ENCODE measurements at places on chromosomes 13 and 19. TPM values are rescaled to one million over a fixed set of nuclear protein-coding genes. Genes with fewer than 3 reads are reported as not detected.
A peak's percentile ranks its signal among the peaks of the same experiment; 100 is the strongest.

- DNase-seq: no peak
Measured at GRCh38 chr19:48302600-48302959, 22.8 kb upstream of the EMP3 start.

SHD gene
- total RNA-seq: not detected

KCNK6 gene
- 10.2 TPM for total RNA-seq

DNA sequence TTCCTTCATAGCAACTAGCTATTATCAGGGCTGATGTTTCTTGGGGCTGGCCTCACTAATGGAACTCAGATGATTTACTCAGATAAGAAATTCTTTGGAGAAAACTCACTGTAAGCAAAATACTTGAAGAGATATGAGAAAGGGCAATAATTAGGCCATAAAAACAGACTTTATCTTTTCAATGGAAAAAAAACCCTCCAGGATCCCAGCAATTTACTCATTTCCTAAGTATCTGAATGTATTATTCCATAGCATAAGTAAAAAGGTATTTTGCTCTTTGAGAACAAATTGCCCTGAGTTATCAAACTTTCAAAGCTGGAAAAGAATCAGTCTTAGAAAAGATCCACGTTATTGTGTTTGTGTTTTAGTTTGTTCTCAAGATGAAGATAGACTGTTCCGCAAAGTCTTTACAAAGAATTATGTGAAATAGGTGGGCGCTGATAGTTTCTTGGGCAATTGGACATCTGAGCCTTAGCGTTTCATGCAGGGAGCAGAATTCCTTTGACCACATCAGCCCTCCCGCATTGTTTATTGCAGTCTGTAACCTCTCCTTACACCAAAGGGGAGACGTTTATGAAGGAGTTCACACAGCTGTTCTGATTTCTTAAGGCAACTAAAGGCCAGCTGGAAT lies 29.1 kb upstream of the CSNK1A1L start:
- no peak for DNase-seq

- DNase-seq: no peak
Measured at GRCh38 chr13:36369268-36370107, 23.3 kb upstream of the SPART start.

DNA sequence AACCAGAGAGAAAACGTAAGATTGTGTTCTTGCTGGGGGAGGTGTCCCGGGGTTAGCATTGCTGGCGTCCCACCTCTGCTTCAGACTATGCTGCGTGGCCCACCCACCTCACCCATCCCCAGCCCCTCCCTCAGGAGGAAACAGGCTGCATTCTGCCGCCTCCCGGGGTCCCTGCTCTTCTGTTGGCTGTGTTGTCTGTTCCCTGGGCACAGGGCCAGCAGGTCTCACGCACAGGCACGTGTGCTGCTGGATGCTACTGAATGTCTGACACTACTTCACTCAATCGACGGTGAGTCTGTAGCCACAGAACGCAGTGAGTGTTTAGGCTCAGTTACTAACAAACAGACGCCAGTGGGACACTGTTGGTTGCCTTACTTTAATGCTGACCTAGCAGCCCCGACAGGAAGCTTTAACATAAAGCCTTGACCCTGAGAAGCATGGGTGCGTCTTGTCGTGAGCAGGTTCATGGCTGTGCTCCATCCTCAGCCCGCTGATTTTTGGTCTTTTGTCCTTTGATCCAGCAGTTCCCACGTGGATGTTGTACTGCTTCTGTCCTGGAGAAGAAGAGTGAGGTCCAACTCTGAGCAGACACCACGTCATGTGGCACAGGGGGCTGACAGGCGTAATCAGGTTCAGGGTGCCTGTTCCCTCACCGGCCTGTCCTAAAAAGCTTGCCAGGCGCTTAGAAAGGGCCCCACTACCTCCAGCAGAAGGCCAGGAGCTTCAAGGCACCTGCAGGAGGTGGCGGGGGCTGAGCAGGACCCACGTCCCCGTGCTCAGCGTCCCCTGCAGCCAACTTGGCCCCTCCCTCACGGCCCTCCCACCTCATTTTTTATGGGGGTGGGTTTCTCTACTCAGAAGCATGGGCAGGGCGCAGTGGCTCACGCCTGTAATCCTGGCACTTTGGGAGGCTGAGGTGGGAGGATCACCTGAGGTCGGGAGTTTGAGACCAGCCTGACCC lies 26.0 kb downstream of the NAXD start:
- no peak for DNase-seq

GRCh38 chr13:97810152-97810551 lies 143.3 kb upstream of the IPO5 start:
- no peak for DNase-seq

GRCh38 chr19:43759515-43759914 lies 4.8 kb upstream of the SMG9 start:
- DNase-seq: no peak

ELSPBP1 gene
- total RNA-seq: not detected

GRCh38 chr13:37023871-37024270 lies 23.3 kb downstream of the EXOSC8 start:
- DNase-seq: no peak

- DNase-seq: no peak
Measured at GRCh38 chr19:40421993-40422747, 3.6 kb downstream of the SERTAD1 start.

UQCR11 gene
- 103 TPM for total RNA-seq

GRCh38 chr19:33400856-33401682 lies 27.6 kb downstream of the CEBPG start:
- no peak for DNase-seq

DNA sequence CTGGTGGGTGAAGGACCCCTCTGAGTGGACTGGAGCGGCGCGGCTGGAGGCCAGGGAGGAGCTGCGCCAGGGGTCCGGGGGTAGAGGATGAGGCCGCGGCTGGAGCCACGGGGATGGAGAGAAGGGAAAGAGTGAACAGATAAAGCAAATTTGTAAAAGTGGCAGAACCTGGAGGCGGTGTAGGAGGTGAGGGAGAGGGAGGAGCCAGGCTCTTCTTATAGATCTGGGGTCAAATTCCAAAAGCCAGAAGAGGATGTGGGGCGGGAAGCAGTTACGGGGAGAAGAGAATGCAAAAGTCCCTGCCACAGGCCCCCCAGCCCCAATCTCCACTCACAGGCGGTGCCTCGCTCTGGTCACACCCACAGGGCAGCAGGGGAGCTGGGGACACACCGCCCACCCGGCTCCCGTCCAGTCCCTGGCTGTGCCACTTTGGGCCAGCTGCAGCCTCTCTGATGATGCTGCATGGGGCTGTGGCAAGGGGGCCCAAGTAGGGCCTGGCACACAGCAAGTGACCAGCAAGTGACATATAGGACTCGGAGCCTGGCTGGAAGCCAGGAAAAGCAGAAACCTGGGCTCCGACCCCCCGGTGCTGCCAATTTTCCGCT lies 11.1 kb downstream of the LRRC4B start:
- no peak for DNase-seq

- no peak for DNase-seq
Measured at GRCh38 chr13:44752164-44752563, 176.0 kb upstream of the TSC22D1 start.

GRCh38 chr19:32336259-32337083 lies 8.9 kb upstream of the ZNF507 start:
- DNase-seq: no peak

- no peak for DNase-seq
Measured at GRCh38 chr13:74218291-74218690, 84.1 kb upstream of the KLF12 start.

- no peak for DNase-seq
Measured at GRCh38 chr19:13906521-13906904, 512 bp downstream of the CC2D1A start.

DNA sequence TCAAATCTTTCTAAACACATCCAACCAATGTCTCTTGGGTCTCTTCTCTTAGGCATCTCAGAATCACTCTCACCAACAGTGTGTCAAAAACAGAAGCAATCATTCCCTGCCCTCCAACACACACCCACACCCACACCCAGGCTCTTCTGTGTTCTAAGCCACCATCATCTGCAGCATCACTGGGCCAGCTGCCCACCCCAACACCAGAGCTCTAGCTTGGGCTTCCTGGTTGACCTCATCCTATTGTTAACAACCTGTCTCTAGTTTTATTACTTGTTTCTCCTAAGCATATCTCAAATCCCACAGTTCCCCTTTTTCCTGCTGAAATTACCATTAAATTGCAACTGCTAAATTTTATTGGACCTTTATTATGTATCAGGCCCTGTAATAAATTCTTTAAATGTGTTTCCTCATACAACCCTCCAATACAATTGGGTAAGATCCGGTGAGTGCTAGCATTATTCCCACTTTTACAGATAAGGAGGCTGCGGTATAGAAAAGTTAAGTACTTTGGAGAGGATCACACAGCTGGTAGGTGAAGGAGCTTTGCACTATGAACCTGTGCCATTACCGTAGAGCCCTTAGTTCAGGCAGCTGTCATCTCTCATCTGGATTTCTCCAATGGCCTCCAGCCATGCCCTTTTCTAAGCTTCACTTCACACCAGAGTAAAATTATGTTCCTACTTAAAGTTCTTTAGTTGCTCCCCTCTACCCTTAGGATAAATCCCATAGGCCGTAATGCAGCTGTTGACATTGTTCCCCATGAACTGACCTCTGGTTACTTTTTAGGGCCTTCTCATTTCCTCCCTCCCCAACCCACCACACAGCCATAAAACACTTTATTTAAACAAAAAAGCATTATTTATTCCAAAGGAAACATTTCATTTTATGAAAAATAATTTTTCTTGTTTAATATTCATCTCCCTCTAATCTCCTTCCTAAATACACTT lies 227.7 kb downstream of the B3GLCT start:
- no peak for DNase-seq

DNA sequence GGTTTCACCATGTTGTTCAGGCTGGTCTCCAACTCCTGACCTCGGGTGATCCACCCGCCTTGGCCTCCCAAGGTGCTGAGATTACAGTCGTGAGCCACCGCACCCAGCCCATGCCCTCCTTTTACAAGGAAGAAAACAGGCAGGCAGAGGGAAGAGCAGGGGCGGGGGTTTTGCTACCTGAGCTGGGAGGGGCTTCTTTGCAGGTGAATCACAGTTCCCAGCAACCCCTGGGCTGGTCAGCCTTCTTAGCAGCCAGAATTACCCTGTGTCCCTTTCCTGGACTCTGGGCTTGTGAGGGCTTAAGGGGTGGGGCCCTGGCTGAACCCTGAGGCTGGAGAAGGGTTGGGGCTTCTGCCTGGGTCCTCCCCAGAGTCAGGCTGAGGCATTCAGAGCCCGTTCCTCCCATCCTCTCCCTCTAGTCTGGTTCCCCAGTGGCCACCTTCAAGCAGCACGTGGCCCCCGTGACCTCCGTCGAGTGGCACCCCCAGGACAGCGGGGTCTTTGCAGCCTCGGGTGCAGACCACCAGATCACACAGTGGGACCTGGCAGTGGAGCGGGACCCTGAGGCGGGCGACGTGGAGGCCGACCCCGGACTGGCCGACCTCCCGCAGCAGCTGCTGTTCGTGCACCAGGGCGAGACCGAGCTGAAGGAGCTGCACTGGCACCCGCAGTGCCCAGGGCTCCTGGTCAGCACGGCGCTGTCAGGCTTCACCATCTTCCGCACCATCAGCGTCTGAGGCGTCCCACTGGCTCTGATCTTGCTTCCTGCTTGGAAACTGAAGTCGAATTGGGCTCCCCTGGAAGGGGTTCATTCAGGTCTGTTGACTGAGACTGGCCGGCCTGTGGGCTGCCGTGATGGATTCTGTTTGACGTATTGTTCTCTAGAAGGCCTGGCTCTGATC lies 2.8 kb upstream of the KCNJ14 start:
- DNase-seq: no peak

COX7A1 gene
- not detected for total RNA-seq

ACTMAP gene
- total RNA-seq: 32.8 TPM

- no peak for DNase-seq
Measured at GRCh38 chr13:39874331-39875053, 219.0 kb downstream of the COG6 start.

GRCh38 chr19:17726136-17726741 lies 7.0 kb downstream of the MAP1S start:
- no peak for DNase-seq

DACH1 gene
- total RNA-seq: 0.14 TPM

- no peak for DNase-seq
Measured at GRCh38 chr13:50026788-50027473, 11.7 kb downstream of the KCNRG start.

GRCh38 chr19:23328211-23328610 lies 67.1 kb downstream of the ZNF91 start:
- DNase-seq: no peak

- no peak for DNase-seq
Measured at GRCh38 chr19:56071151-56071550, 49.9 kb downstream of the ZNF787 start.

FPR1 gene
- not detected for total RNA-seq

- DNase-seq: no peak
Measured at GRCh38 chr19:30167976-30168635, 204.1 kb upstream of the ZNF536 start.

MISP gene
- total RNA-seq: not detected

- DNase-seq: no peak
Measured at GRCh38 chr13:49300276-49300675, 52.6 kb downstream of the CDADC1 start.

DNA sequence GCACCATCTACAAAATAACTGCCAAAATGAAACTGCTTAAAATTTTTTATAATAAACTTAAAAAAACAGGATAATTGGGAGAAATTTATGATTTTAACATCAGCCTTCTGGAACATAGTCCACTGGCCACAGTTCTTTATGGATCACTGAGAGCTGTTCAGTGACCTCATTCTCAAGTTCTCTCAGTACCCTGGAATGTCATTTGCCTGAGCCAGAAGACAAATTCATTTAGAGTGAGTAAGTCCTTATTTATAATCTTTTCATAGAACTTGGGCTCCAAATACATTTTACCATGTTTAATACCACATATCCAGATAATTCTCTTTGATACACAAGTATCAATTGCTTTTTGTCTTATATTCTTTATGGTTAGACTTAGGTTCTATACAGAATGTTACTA lies 87.6 kb downstream of the CAB39L start:
- no peak for DNase-seq

DNA sequence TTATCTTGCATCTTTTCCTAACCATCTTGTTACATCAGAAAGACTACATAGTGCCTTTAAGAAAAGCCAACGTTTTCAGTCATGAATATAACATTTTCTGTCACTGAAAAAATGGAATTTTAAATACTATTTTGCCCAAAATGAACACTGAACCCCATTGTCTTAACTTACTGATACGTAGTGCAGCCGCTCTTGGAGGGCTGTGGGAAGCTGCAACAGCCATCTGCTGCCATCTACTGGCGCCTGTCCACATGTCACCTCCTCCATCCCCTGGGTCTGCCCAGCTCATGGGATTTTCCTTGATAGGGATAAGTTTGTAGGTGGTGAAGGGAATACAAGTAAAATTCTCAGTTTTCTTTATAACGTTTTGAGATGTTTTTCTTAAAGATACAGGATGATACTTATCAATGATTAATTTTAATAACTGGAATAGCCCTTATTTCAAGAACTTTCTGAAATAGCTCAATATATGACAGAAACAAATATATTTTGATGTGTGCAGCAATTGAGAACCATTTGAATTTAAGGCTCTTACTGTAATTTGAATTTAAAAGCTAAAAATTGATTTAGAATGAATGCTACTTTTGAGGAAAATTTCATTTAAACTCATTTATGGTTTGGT lies 73.7 kb downstream of the GGACT start:
- DNase-seq: peak; percentile 76

PRRG2 gene
- 1.1 TPM for total RNA-seq

All from activated T-cell treated with anti-CD3 and anti-CD28 coated beads, Interleukin-2, amount 50 U/mL, for 72 hours (primary cell).